ENCODE measurements at places on chromosomes 12 and 14.

- DNase-seq = no peak
These were observed 110.4 kb upstream of the SCAF11 start for GRCh38 chr12:46100551-46101484.

DNA sequence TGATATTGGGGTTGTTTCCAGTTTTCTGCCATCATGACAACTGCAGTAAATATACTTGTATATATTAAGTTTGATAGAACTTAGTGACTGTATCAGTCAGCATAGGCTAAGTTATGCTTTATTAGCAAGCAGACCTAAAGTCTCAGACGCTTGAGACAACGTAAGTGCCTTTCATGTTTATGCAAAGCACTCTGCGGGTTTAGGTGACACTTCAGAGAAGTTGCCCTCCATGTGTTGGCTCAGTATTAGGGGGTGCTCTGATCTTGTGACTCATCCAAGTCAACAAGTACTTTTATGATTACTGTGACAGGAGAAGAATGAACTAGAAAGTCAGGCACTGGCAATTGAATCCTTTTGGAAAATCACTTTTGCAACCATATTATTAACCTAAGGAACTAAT lies 13.3 kb upstream of the OTOGL start:
- no peak for DNase-seq

- DNase-seq = no peak
These were observed 126.4 kb downstream of the DUSP6 start for GRCh38 chr12:89225808-89226411.

DNA sequence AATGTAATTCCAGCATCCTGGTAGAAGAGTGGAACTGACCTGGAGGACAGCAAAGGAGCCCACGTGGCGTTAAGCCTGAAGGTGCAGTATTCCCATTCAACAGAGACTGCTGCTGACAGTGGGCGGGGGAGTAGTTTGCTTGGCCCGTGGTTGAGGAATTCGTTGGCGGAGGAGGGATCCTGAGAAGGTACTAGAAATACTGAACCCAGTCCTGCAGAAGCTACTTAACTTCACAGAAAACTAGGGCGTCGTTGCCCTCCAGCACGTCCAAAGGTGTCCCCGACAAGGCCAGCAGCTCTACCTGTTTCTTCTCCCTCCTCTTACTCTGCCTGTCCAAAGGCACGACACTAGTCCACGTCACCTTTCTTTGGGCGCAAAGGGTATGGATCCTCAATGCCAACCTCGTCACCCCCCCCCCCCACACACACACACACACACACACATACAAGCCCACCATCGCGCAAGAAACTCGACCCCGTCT lies 303 bp downstream of the PUS7L start:
- no peak for DNase-seq

GRCh38 chr14:56059054-56059453 lies 59.2 kb upstream of the PELI2 start:
- no peak for DNase-seq

- no peak for DNase-seq
These were observed 122.3 kb upstream of the CPM start for GRCh38 chr12:69055280-69055679.

DNA sequence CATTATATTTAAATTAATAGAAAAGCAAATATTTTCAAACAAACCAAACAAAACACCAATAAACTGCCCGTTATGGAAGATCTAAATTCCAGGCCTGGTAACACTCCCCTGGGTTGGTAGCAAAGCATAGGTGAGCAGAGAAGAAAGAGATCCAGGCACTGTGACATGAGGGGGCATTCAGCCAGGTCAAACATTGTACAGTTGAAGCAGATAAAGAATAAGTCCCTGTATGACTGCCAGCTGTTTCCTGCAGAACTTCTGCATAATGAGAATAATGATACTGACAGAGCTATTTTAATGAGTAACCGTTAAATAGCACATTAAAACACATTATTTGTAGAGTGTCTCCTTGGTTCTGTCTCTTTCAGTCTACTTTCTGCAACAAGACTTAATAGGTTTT lies 35.4 kb downstream of the SLC38A1 start:
- no peak for DNase-seq

GRCh38 chr12:116010467-116010866 lies 267.0 kb downstream of the MED13L start:
- no peak for DNase-seq

GRCh38 chr12:40325349-40325960 lies 100.7 kb downstream of the LRRK2 start:
- no peak for DNase-seq

- DNase-seq = no peak
These were observed 251.5 kb upstream of the DCN start for GRCh38 chr12:91434081-91434480.

- no peak for DNase-seq
These were observed 60.5 kb downstream of the DDX51 start for GRCh38 chr12:132083614-132083940.

GRCh38 chr14:58598028-58598803 lies 39.5 kb upstream of the DACT1 start:
- DNase-seq = peak; percentile 66

- DNase-seq = no peak
These were observed 34.4 kb upstream of the CIPC start for GRCh38 chr14:77063571-77064171.

GRCh38 chr14:77623201-77623600 lies 6.8 kb upstream of the SPTLC2 start:
- no peak for DNase-seq

GRCh38 chr12:21638054-21638891 lies 19.4 kb downstream of the LDHB start:
- DNase-seq = no peak

DNA sequence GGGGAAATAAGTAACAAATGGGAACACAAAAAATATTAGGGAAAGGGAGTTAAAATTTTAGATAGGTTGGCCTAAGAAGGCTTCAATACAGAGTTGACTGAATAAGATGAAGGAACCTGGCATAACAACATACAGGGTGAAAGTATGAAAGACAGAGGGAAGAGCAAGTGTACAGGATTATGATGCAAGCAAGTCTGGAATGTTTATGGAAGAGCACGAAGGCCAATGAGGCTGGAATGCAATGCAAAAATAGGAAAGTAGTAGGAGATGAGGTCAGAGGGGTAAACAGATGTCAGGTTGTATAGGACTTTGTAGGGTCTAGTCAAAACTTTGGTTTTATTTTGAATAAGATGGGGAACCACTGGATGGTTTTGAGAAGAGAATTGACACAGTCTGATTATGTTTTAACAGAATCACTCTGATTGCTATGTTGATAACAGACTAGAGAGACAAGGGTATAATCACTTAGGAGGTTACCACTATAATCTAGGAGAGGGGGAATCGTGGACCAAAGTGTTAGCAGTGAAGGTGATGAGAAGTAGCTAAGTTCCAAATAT lies 96.8 kb downstream of the OSBPL8 start:
- DNase-seq = no peak

DNA sequence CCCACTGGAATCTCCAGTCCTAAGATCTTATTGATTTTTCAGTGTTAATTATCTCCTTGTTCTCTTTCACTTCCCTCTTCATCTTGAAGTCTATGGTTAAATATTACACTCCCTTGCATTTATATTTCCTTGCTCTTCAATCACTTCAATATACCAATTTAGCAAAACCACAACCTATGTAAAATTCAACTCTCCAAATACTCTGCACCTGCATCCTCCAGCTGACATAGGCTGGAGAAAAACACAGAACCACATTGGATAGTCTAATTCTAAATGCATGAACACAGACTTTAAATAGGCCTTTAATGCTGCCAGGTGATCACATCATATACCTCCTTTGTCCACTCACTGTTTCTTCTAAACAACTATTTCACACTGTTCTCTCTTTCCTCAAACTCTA lies 253.8 kb upstream of the GARIN6 start:
- DNase-seq = no peak

DNA sequence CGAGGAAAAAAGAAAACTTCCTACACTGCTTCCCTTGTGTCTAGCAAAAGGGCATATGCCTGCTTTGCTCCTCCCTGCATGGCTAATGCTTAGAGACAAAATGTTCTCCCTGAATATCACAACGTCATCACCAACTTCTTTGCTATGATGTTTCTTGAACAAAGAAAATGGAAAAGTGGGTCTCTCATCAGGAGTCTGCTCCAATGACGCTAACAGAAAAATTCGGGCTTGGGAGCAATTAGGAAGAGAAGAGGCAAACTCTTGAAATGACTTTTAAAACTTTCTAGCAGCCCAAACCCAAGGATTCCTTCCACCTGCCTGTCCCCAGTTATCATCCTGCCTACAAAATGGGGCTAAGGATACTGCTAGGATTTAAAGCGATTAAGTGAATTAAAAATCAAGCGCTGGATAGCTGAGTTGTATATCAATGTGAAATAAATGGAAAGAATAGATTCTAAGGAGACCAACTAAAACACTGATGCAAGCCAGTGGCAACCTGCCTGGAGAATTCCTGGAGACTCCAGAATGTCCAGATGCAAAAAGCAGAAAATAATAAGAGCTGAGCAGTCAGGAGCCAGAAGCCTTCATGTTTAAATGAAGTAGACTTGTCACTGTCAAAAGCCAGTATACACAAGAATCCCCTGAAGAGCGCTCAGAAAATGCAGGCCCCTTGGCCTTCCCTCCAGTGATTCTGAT lies 183.8 kb downstream of the DPF3 start:
- DNase-seq = no peak

- DNase-seq = no peak
These were observed 13.6 kb downstream of the SFSWAP start for GRCh38 chr12:131724534-131724933.

DNA sequence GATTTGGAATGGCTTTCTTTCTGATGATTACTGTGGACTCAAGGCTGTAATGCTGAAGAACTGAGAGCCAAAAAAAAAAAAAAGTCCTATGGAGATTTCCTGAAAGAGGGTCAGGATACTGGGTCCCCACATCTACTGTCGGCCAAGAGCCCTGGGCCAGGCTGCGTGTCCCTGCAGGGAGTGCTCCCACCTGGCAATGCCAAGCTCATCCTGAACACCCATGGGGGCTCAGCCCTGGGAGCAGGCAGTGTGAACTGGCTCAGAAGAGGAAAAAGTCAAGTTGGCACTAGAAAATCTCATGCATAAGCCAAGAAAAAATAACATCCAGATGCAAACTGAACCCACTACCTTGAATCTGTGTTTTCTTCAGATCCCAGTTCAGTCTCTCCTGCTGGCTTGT lies 35.0 kb upstream of the SMOC1 start:
- no peak for DNase-seq

DNA sequence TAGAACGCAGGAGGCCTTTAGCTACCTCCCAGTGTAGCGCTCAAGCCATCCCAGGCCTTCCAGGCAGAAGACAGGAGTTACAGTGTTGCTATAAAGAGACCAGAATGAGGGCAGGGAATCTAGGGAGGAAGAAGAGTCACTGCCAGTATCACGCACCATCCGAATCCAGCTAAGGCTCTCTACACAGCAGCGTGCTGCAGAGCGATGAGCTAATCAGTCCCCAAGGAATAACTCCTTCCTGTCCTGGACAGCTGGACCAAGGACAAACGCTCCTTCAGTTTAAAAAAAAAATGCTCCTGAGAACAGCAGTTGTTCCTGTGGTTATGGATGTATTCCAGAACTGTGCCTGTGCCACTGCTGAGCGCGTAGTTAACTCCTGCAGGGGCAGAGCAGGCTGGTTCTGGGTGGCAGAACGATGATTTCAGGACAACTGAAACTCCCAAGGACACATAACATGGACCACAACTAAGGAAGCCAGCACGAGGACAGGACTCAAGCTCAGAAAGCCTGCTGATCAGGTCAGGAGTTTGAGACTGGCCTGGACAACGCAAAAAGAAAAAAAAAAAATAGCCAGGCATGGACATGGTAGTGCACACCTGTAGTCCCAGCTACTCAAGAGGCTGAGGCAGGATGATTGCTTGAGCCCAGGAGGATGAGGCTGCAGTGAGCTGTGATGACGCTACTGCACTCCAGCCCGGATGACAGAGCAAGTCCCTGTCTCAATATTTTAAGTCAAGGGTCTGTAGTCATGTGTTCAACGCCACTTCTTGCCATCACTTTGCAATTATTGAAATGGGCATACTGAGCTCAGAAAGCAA lies 2.6 kb downstream of the IFFO1 start:
- DNase-seq = no peak

GRCh38 chr12:30746190-30746589 lies 8.6 kb downstream of the CAPRIN2 start:
- no peak for DNase-seq

GRCh38 chr12:31228811-31229792 lies 96.8 kb downstream of the SINHCAF start:
- no peak for DNase-seq

DNA sequence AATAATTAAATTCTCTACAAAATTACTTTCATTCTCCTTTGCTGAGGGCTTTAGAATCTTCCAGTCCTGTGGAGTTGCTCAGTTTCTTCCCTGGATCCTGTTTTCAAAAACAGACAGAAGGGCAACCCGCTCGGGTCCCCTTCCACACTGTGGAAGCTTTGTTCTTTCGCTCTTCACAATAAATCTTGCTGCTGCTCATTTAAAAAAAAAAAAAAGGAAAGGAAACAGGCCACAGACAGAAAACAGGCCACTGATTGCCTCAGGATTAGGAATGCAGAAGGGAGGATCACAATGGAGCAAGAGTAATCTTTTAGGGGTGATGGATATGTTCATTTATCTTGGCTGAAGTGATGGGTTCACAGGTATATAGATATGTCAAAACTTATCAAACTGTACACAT lies 29.5 kb upstream of the HIGD1C start:
- no peak for DNase-seq

DNA sequence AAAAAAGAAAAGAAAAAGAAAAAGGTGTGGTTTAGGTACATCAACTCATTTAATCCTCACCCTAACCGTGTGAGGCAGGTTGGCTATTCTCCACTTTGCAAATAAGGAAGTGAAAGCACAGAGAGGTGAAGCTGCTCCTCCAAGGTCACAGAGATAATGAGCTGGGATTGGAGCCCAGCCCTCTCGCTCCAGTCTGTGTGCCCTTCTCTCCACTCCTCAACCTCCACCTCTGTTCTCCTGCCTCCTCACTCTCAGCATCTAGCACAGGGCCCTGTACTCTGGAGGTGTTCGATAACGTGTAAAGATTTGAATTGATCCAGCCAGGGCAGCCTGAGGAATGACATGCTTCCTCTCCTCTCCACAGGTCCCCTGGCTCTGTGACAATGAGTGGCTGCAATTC lies 502.3 kb downstream of the TMEM132D start:
- no peak for DNase-seq

GRCh38 chr14:64465831-64466554 lies 694 bp downstream of the AKAP5 start:
- no peak for DNase-seq

DNA sequence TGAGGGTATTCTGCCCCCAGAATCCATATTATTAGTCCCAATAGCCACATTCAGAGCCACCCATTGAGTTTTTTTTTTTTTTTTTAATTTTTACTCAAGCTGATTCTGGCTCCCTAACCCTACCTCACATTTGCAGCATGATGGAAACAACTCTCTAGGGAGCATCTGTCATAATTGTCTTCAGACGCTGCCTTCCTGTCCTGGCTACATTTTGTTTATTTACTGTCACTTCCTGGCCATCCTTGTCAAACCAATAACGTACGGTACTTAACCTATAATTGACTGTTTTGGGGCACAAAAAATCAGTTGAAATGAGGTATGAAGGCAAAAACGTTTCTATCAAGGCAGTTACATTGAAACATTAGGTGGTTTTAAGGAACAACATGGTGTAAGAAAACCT lies 2.1 kb downstream of the GLIPR1 start:
- DNase-seq = no peak

All from DND-41 (cell line).